ENCODE measurements at places on chromosomes 7 and 10. TPM values are rescaled to one million over a fixed set of nuclear protein-coding genes. Genes with fewer than 3 reads are reported as not detected.

The TMEM229A gene
- total RNA-seq: not detected

The CTAGE4 gene
- total RNA-seq: not detected

The ELFN1 gene
- 0.57 TPM for total RNA-seq

The NPY4R gene
- total RNA-seq: not detected

The DNAJC30 gene
- total RNA-seq: 0.81 TPM

The PRRT4 gene
- not detected for total RNA-seq

The IFIT1B gene
- not detected for total RNA-seq

The C10orf95 gene
- not detected for total RNA-seq

The KLF14 gene
- not detected for total RNA-seq

The HHEX gene
- total RNA-seq: 66.4 TPM

The ZKSCAN1 gene
- 18.3 TPM for total RNA-seq

The SH2D4B gene
- total RNA-seq: 0.16 TPM

The TRIM4 gene
- total RNA-seq: 14.2 TPM

The NFKB2 gene
- total RNA-seq: 65.1 TPM

The MALRD1 gene
- not detected for total RNA-seq

The ASZ1 gene
- total RNA-seq: not detected

The TMEM236 gene
- 0.32 TPM for total RNA-seq

The DPYSL4 gene
- total RNA-seq: 7.9 TPM

The ORC5 gene
- 11.2 TPM for total RNA-seq

The ENTPD1 gene
- 10.3 TPM for total RNA-seq

The MMP21 gene
- not detected for total RNA-seq

The OPALIN gene
- total RNA-seq: not detected

The IL15RA gene
- total RNA-seq: 6.8 TPM

The DENND11 gene
- total RNA-seq: 28.8 TPM

The CUBN gene
- total RNA-seq: 14.9 TPM

The PRLHR gene
- total RNA-seq: not detected

The AQP1 gene
- total RNA-seq: 2.1 TPM

The CTBP2 gene
- 84.2 TPM for total RNA-seq

The CABCOCO1 gene
- total RNA-seq: 0.06 TPM

The HOGA1 gene
- total RNA-seq: 0.16 TPM

The CYP26C1 gene
- 2.1 TPM for total RNA-seq

The DNAH11 gene
- total RNA-seq: 0.31 TPM

The ZNF479 gene
- total RNA-seq: not detected

The CDK13 gene
- 30.3 TPM for total RNA-seq

The ZPBP gene
- not detected for total RNA-seq

The PGAM2 gene
- total RNA-seq: not detected

The INHBA gene
- total RNA-seq: 2.6 TPM

The SPAM1 gene
- total RNA-seq: not detected

The PTPN20 gene
- 0.44 TPM for total RNA-seq

The PNLIPRP3 gene
- total RNA-seq: not detected

The ACTR3C gene
- 5.4 TPM for total RNA-seq

The CRYGN gene
- total RNA-seq: not detected

All from bladder microvascular endothelial cell (primary cell).